ENCODE measurements at places on chromosomes 7 and 10.
A peak's percentile ranks its signal among the peaks of the same experiment; 100 is the strongest.

DNA sequence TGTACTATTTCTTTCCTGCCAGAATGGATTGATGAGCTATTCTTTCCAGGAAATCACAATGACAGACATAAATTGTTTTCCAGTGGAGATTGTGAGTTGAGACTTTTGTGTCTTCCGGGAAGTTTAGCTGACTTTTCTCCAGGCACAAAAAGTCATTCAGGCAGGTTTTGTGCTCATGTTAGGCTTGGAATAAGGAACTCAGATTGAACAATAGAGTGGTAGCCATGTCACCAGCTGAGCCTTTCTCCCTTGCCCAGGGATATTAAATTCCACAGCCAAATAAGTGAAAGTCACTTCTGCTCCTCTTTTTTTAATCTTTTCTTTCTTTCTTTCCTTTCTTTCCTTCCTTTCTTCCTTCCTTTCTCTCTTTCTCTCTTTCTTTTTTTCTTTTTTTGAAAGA is 559.6 kb downstream of the GALNT17 start:
- no peak for DNase-seq

- no peak for DNase-seq
These were observed 223.8 kb upstream of the CCDC6 start for GRCh38 chr10:60130130-60130579.

- no peak for DNase-seq
These were observed 286.4 kb downstream of the AHR start for GRCh38 chr7:17584822-17585221.

DNA sequence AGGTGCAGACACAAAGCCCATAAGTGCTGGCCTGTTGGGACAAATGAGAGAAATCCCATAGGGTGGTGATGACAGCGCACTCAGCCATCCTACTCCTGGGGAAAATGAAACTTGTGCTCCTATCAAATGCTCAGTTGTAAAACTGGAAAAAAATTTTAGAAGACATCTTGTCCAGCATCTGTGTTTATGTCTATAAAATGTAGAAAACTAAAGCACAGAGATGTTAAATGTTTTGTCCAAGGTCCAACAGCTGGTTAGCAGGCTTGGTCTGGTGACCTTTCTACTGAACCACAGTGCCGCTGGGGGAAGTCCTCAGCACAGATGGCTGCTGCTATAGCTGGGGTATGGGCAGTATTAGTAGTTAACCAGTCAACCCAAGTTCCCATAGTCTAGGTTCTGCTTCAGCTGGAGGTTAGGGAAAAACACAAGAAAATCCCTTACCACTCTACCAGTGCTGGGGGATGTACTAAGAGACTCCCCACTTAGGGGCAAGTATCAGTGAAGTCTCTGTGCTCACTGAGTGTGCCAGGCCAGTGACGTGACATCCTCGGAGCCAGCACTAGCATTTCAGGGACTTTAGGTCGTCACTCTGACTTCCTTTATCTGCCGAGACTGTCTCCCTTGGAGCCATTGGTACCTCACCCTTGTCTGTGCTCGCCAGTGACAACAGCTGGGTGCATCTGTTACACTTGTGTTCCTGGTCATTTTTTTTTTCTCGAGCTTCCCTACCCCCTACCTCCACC is 1.9 kb downstream of the TSPAN33 start:
- DNase-seq, result no peak

- peak; percentile 15 for DNase-seq
These were observed 66.2 kb upstream of the ARID5B start for GRCh38 chr10:61835069-61835945.

DNA sequence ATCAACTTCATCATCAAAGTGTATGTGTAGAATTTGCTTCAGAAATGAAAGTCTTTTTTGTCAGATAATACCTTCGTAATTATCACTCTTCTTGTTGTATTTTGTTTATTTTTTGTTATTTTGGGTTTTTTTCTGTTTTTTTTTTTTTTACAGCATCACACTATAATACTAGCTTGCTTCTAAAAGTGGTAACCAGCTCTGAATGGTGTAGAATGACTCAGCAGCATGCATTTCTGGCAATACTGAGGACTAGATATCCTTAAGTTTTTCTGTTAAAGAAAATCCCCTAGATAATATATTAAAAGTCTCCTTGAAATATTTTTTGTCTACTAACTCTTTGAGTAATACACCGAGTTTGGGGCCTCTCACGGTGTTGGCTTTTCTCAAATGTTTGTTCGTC is 109.1 kb downstream of the LMBR1 start:
- no peak for DNase-seq

- DNase-seq, result no peak
These were observed 225.4 kb downstream of the DKK1 start for GRCh38 chr10:52539463-52539862.

- DNase-seq, result no peak
These were observed 447.9 kb upstream of the PFKP start for GRCh38 chr10:2619472-2619871.

GRCh38 chr7:13179011-13179582 is 491.7 kb downstream of the ARL4A start:
- DNase-seq, result no peak

GRCh38 chr10:43267811-43268210 is 946 bp upstream of the RASGEF1A start:
- no peak for DNase-seq

GRCh38 chr7:116525913-116526861 is 1.4 kb downstream of the CAV1 start:
- peak; percentile 63 for DNase-seq

DNA sequence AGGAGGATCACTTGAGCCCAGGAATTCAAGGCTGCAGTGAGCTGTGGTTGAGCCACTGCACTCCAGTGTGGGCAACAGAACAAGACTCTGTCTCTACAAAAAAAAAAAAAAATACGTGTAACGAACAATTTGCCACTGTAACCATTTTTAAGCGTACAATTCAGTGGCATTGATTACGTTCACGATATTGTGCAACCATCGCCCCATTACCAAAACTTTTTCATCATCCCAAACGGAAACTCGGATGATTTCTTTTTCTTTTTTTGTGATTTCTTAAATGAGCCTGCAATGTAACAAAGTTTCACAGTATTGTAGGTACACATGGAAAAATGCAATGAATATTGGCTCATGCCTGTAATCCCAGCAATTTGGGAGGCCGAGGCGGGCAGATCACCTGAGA is 9.5 kb downstream of the GRIFIN start:
- no peak for DNase-seq

DNA sequence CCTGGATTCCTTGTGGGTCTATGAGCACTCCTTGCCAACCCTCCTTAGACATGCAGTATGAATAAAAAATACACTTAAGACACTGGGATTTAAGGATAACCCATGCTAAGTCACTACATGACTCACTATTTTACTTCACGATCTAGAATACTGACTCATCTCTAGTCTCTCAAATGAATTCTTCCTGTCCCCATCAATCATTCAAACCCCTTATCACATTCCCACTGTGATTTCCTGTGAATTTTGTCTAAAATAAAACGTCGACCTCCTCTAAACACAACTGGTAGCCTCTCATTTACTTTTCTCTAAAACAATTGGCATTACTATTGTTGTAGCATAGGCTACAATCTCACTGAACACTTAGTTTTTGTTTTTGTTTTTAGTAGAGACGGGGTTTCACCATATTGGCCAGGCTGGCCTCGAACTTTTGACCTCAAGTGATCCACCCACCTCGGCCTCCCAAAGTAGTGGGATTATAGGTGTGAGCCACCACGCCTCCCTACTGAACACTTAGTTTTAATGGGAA is 3.9 kb upstream of the IQUB start:
- no peak for DNase-seq

- DNase-seq, result no peak
These were observed 41.9 kb downstream of the PDGFA start for GRCh38 chr7:477626-478220.

GRCh38 chr10:130400890-130401289 is 264.7 kb downstream of the GLRX3 start:
- no peak for DNase-seq

DNA sequence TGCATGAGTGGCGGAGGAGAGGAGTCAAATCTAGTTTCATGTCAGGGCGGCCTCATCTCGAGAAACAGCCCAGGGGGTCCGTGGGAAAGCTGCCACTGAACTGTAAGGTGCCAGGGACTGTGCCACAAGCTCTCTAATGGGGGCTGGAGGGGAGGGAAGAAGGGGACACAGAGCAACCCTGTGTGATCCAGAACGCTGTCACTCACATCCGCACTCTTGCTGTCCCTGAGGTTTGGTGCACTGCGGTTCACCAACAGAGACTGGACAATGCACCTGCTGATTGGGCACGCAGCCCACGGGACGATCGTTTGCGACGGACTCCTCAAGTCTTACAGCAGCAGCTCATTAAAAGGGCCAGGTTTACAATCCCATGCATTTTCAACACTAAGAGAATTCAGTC is 47.7 kb downstream of the AMZ1 start:
- DNase-seq, result no peak

- no peak for DNase-seq
These were observed 43.5 kb downstream of the YKT6 start for GRCh38 chr7:44244282-44244681.

- DNase-seq, result no peak
These were observed 14.6 kb downstream of the LRRC17 start for GRCh38 chr7:102927312-102927933.

DNA sequence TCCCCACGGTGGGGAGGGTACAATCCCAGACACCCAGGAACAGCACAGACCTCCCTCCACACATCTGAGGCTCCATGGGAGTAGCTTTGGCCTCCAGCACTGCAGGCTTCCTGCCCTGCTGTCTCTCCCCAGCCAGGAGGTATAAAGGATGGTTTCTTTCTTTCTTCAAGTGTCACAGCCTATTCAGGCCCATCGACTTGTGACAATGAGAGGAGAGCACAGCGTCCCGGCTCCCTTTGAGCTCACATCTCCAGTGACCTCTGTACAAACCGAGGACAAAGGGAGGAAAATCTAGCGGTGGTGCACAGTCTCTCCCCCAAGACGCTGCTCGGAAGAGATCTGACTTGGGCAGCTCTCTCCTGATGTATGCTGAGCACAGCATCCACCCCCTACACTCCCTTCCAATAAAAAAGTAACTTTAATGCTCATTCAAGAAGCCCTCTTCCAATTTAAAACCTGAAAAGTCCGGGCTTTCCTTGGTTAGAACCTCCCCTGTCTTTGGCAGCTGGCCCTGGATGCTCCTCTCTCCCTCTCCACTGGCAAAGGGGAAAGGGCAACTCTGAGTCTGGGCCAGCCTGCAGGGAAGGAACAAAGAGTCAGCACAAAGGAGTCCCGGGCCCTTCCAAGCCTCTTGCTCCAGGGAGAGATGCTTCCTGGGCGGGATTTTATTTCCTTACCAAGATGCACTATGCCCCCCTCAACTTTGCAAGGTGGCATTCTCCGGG is 18.0 kb downstream of the CHST15 start:
- DNase-seq, result no peak

DNA sequence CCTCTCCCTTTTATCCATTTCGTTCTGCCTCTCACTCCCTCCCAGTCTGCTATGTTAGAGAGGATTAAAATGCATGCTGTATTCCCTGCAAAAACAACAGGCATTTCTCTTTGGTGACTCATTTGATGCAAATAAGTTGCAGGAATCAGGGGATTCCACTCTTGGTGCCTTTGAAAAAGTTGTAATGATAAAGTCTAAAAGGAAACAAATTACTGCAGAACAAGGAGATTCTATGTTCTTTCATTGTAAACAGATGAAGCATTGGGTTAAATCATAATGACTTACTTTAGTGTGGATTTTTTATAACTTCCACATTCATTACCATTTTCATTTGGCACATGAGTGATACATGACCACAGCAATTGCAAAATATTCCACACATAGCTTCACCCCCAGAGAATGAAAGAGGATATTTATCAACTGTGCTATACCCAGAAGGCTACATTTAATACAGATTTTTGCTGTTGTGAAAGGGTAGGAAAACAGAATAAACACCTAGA is 33.4 kb upstream of the ABLIM1 start:
- no peak for DNase-seq

DNA sequence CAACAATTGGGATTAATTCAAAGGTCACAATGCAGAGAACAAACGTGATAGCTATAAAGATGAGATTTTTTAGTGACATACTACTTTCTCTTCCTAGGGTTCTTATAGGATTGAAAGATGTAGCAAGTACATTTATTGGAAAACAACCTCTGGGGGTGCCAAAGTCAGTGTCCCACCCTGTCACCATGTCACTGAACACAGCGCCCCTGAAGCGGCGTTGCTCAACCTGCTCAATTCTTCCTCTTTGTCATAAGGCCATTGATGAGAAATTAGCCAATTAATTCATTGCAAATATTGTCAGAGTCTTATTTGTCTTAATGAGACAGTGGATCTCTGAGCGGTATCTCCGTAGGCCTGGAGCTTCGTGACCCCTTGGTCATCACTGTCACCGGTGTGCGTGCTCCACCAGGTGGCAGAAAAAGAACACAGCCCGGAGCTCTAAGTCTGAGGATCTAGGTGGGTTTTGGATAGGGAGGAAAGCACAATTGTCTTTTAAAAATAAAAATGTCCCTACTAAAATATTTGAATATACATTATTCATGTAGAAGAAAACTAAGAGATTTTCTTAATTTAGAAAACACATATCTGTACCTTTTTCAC is 362.6 kb downstream of the PAXIP1 start:
- DNase-seq, result no peak

- no peak for DNase-seq
These were observed 51.8 kb upstream of the BMPER start for GRCh38 chr7:33853361-33854062.

DNA sequence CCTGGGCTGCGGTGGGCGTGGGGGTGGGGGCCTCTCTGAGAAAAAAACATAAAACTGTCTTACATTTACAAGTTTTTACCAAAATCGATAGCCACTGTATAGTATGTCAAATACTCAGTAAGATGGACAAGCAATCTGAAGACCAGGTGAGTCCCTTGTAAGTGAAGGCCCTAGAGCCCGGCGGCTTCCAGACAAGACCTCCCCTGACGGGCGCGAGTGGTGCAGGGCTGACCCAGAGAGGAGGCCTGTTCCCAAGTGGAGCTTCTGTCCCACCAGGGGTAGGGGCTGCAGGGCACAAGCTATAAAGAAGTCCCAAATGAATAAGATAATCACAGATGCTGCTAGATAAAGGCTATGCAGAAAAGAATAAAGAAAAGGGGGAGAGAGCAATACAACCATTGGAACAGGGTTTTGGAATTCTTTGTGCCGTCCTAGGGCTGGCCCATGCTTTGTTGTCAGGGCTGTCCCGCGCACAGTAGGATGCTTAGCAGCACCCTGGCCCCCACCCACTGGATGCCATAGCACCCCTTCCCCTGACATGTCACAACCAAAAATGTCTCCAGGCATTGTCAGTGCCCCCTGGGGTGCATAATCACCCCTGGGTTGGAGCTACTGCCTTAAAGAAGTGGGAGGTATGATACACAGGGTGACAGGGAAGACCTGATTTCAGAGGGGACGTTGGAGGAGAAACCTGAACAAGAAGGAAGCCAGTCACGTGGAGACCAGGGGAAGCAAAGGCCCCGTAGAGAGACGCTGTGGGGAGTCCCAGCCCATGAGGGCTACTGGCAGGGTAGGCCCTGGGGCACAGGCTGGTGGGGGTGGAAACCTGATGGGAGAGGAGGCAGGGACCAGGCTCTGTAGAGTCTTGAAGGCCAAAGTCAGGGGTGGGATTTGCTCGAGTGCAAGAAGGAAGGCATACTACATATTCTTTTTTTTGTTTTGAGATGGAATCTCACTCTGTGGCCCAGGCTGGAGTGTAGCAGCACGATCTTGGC is 43.1 kb downstream of the CHST15 start:
- no peak for DNase-seq
